Ovary (tissue), 10 donors: ENCODE measurements at places on chromosomes 1 and 21. TPM values are rescaled to one million over a fixed set of nuclear protein-coding genes. Genes with fewer than 3 reads are reported as not detected.
A peak's percentile ranks its signal among the peaks of the same experiment; 100 is the strongest.

The F5 gene
- not detected for total RNA-seq

The CHI3L2 gene
- 1.1 TPM for total RNA-seq

The CADM3 gene
- total RNA-seq, result 0.94 TPM

GRCh38 chr1:96049759-96050409 lies 671.7 kb upstream of the PTBP2 start:
- H3K27me3 ChIP-seq, result no peaks in the 10 kb centered on the region
- H3K4me3 ChIP-seq, result no peak overlapping the region
- no peaks in the 10 kb centered on the region for H3K36me3 ChIP-seq
- no peak for DNase-seq

- no peaks in the 10 kb centered on the region for H3K4me1 ChIP-seq
- H3K27me3 ChIP-seq, result no peaks in the 10 kb centered on the region
- no peaks in the 10 kb centered on the region for H3K36me3 ChIP-seq
- DNase-seq, result no peak
- no peak overlapping the region for H3K27ac ChIP-seq
These were observed 12.9 kb downstream of the COPA start for GRCh38 chr1:160330119-160330518.

- no peak overlapping the region for H3K4me3 ChIP-seq
- no peaks in the 10 kb centered on the region for H3K36me3 ChIP-seq
- no peak overlapping the region for H3K27ac ChIP-seq
- H3K27me3 ChIP-seq, result no peaks in the 10 kb centered on the region
These were observed 99.5 kb downstream of the LACTBL1 start for GRCh38 chr1:22872981-22873664.

- H3K4me1 ChIP-seq, result no peaks in the 10 kb centered on the region
- H3K27ac ChIP-seq, result no peak overlapping the region
- H3K36me3 ChIP-seq, result no peaks in the 10 kb centered on the region
These were observed 175.7 kb downstream of the GPR52 start for GRCh38 chr1:174623324-174624035.

DNA sequence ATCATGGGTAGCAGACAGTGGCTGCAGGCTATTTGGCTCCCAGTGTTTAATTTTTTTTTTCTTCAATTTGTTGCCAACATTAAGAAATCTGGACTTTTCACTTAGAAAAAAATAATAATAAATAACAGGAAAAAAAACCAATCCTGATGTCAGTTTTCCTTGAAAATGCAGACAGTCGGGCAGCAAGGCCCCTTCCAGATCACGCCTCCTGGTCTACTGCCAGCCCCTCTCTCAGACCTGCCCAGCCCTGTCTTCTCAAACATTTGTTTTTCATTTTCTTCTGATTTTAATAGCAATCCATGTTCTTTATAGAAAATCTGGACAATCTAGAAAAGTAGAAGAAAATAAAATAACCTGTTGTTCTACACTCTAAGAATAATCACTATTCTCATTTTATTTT lies 15.5 kb downstream of the IFNGR2 start:
- no peak overlapping the region for H3K4me3 ChIP-seq
- H3K4me1 ChIP-seq, result peaks cover 12% of the 10 kb centered on the region
- DNase-seq, result peak; percentile 74
- H3K36me3 ChIP-seq, result no peaks in the 10 kb centered on the region
